ENCODE measurements at places on chromosomes 3 and 15.

DNA sequence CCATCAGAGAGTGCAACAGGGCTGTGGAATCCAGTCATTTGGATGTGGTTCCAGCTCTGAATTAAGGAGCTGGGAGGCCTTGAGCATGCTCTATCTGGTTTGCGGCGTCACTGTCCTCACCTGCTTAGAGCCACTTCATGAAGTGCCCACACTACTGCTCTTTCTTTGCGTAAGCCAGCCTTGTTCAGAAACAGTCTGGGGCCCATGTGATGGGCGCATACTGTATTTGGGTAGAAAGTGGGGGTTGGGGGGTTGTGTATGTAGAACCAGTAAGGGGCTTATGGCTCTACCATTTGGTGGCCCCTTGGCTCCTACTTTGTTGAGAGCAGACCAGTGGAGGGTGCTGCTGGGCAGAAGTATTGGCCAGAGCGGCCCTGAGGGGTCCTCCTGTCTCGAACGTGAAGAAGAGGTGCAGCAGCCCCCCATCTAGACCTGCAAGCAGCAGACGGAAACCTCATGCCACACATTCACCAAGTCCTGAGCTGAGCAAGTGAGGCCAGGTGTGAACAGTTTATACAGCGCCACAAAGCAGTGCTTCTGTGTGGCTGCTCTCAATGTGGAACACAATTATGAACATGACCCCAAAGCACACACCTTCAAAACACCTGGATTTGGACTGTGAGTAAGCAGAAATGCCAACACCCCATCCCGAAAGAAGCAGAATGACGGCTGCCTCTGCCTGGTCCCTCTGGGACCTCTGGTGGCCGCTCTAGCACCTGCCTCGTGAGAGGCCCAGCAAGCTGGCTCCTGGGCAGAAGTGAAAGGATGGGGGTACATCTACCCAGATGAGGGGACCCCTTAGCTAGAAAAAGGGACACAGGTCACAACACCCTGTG, 26.6 kb downstream of the SRPRB start:
- DNase-seq, result no peak

DNA sequence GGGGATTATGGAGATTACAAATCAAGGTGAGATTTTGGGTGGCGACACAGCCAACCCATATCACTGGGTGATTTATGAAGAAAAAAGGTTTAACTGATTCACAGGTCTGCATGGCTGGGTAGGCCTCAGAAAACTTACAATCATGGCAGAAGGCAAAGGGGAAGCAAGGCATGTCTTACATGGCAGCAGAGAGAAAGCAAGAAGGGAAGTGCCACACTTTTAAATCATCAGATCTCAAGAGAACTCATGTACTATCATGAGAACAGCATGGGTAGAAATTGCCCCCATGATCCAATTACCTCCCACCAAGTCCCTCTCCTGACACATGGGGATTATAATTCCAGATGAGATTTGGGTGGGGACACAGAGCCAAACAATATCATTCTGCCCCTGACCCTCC, 59.7 kb downstream of the DPH6 start:
- DNase-seq, result no peak

- DNase-seq, result peak; percentile 65
These were observed 488 bp downstream of the THSD4 start for GRCh38 chr15:71115567-71116351.

DNA sequence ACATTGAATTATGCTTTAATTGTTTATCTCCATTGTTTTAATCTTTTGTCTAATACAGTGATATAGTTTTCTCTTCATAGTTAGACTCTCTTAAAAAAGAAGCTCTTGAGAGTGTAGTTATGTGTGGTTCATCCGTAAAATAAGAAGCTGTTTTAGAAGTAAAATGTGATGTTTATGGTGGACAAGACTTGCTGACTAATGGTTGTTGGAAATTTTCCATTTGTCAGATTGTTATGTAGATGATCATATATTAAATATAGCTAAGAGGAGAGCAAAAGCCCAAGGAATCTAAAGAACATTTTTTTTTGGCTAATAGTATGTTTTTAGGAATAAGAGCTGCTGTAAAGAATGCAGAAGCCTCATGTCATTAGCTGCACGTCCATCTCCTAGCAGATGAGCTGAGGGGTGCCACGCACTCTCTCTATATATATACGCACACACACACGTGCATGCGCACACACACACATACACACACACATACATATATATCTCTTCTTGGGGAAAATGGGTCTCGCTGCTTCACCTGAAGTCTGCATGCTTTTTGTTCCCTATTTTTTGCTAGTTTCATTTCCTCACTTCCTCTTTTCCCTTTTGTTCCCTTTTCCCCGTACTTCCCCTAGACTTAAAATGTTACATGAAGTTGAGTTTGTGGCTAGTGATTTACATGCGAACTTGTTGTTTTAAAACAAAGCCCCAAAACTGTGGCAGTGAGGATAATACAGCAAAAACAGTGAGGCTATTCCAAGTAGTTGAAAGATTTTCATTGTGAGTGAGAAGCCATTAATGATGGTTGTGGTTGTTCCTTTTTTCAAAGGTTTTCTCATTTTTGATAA, 107.8 kb downstream of the MBNL1 start:
- DNase-seq, result peak; percentile 76

DNA sequence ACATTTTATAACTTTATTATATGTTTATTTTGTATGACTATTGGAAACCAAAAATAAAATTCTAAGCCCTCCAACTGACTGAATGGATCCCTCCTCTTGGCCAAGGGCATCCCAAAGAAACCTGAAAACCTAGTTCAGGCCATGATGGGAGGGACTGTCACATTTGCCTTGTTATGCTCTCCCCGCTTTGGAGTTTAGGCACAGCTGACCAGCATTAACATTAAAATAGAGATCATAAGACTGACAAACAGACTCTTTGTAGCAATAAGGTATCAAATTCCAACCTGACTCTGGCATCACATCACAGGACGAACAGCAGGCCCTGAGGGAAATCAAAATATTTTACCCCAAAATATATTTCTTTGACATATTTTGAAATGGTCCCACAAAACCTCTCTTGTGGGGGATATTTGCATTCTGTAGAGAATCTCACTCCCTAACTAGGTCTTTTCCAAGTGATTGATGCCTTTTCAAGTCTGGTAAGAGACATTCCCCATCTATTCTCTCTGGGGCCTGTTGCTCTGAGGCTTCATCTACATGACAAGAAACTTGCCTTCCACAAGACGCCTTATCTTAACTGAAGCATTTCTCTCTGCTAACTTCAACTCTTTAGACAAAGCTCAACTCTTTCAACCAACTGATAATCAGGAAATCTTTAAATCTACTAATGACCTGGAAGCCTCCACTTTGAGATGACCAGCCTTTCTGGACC, 81.8 kb upstream of the PRR23E start:
- DNase-seq, result no peak

DNA sequence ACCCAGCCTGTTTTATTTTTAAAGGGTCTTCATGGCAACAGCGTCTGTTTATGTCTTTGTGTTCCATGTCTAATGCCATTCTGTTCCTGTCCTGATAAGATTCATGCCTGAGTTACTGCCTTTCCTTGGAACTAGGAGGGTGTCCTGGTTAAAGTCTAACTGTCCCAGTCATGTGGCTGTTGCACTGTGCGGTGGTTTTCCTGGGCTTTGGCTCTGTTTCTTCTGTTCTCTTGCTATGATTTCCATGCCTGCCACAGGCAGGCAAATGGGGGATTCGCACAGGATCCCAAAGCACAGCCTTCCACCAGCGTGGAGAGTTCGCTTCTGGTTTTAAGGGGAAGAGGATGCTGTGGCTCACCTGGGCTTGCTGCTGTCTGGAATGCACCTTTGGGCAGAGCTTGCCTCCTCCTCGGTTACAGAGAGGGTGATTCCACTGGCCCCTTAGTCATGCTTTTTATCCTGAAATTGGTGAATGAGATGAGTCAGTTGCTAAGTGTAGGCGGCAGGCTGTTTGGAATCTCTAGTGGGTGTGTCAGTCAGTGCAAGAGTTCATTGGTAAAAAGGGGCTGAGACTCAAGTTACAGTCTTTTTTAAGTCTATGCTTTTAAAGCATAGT, 86.8 kb downstream of the CCK start:
- peak; percentile 86 for DNase-seq

DNA sequence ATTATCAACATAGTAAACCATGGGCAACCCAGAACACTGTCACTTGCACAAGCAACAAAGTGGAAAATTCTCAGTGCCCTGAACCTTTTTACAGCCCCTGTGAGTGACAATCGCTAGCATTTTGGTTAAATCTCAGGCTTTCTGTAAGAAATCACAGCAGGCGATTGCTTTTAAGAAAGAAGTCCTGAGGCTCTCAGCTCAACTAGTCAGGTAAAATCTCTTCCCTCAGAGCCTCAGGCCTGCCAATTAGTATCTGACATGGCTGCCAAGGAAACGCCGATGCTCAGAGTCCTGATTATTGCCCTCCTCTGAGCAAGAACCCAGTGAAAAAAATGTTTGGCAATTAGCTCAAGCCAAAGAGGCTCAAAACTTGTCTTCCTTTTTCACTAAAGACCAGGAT, 530.8 kb downstream of the DIPK2A start:
- DNase-seq, result no peak

- DNase-seq, result no peak
These were observed 76.2 kb downstream of the NFKBIZ start for GRCh38 chr3:101925564-101925963.

- DNase-seq, result peak; percentile 7
These were observed 56.6 kb downstream of the CEP63 start for GRCh38 chr3:134542287-134542958.

DNA sequence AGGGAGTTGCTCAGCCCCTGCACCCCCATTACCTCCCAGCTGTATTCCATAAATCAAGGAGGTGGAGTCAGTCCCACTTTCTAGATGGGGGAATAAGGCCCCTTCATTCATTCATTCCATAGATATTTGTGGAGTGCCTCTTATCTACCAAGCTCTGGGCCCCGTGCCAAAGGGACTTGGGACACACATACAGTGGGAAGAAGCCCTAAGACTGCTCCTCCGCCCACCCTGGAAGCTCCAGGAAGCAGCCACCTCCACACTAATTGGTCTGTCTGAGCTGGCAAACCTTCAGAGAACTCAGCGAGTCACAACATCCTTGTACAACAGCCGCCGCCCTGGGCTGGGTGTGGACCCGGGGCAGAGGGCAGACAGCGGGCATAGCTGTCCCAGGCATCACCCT, 6.4 kb downstream of the STRA6 start:
- peak; percentile 81 for DNase-seq

Measured in cardiac fibroblast (primary cell).